ENCODE measurements at places on chromosomes 6 and 20.

- peak; percentile 21 for DNase-seq
Observed at GRCh38 chr20:51639206-51639832, 96.8 kb upstream of the NFATC2 start.

- DNase-seq, result peak; percentile 4
Observed at GRCh38 chr6:93036835-93037234, 382.5 kb downstream of the EPHA7 start.

DNA sequence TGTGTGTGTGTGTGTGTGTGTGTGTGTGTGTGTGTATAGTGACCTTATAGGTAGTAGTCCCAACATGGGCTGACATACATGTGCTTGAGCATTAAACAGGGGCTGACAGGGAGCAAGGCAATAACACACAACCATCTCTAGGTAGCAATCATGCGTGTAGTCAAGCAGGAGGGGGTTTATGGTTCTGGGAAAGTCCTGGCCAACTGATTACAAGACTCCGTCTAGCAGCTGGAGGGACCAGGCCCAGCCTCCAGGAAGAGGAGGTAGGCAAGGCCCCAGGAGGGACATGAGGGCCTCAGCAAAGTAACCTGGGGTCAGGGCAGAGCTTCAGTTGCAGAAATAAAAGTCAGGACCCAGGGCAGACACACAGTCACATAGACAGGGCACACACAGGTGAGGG is 60.6 kb upstream of the E2F3 start:
- no peak for DNase-seq

DNA sequence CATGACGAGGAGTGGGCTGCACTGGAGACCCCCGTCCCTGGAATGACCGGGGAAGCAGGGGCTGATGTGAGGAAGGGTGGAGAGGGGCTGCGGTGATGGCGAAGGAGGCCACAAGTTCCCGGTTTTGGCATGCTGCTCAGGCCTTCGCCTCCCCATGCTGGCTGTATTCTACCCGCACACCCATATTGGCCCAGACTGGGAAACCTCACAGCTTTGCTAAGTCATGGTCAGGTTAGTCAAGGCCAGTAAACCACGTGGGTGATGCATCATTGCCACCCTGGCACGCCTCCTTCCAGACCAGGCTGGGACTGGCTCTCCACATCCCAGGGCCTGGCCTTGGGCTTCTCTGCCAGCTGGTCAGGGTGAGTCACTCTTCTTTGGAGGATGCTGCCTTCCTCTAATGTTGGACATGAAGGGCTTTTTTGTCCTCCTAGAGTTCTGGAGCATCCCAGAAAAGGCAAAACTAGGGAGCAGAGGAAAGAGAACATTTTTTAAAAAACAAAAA is 53.8 kb downstream of the PCNA start:
- DNase-seq, result no peak

DNA sequence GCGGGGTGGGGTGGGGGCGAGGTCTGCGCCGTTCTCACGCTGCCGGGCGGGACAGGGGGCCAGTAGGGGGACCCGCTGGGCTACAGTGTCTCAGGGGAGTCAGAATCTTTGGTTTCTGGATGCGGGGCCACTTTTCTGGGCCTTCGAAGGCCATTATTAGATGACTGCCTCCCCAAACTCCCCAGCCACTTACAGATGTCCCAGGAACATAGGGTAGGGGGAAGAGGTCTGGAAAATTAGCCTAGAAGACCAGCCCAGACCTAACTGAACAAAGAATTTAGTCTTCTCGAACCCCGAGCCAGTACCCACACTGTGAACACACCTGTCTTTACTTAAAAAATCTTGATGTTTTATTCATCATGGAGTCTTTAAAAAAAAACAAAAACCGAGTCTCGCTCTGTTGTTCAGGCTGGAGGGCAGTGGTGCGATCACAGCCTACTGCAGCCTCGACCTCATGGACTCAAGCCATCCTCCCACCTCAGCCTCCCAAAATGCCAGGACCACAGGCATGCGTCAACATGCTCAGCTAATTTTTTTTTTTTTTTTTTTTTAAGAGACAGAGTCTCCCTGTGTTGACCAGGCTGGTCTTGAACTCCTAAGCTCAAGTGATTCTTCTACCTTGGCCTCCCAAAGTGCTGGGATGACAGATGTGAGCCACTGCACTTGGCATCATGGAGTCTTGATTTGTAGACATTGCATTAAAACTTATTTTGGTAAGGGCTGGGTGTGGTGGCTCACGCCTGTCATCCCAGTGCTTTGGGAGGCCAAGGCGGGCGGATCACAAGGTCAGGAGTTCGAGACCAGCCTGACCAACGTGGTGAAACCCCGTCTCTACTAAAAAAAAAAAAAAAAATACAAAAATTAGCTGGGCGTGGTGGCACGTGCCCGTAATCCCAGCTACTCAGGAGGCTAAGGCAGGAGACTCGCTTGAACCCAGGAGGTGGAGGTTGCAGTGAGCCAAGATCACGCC is 3.3 kb upstream of the SLC29A1 start:
- DNase-seq, result no peak

GRCh38 chr20:57004416-57004815 is 262.0 kb downstream of the BMP7 start:
- DNase-seq, result no peak

DNA sequence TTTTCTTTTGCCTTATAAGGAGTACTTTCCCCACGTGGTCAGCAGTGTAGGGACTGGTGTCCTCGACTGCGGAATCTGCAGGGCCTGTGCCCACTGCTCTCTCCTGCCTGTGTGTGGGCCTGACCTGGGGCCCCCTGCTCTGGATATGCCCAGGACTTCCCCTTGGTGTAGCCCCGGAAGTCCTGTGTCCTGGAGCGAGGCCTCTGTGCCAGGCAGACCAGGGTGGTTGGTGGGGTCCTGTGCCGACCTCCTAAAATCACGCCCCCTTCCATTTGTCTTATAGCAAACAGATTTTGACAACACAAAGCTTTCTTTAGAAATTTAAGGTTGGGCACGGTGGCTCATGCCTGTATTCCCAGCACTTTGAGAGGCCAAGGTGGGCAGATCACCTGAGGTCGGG is 64.2 kb downstream of the DLL1 start:
- no peak for DNase-seq

DNA sequence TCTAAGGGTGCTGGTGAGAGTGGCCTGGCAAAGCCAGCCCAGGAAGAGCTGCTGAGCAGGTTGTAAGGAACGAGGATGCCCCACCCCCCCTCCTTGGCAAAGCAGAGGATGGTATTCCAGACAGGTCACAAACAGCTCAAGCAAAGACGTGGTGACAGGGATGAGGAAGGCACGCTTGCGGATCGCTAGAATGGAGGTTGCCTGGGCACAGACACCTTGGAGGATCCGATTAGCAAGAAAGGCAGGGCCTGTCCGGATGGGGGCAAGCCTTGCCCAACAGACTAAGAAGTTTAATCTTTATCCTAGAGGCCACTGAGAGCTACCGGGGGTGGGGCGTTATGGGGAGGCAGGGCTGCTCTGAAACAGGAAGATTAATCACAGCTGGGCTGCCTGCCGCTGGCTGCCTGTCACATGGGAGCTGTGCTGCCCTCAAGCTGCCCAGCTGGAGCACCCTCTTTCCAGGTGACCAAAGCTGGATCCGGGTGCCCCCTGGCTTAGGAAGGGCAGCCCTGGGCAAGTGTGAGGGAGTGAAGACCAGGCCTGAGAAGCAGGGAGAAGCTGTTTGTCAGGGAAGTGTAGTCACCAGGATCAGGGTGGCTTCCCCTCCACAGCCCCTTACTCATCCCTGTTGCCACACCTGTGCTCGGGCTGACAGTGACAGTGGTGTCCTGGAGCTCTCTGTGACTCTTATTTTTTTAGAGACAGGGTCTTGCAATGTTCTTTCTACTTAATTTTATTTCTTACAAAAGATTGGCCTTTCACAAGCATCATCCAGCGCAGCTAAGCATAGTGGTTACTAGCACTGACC is 9.1 kb upstream of the MAPK13 start:
- no peak for DNase-seq

DNA sequence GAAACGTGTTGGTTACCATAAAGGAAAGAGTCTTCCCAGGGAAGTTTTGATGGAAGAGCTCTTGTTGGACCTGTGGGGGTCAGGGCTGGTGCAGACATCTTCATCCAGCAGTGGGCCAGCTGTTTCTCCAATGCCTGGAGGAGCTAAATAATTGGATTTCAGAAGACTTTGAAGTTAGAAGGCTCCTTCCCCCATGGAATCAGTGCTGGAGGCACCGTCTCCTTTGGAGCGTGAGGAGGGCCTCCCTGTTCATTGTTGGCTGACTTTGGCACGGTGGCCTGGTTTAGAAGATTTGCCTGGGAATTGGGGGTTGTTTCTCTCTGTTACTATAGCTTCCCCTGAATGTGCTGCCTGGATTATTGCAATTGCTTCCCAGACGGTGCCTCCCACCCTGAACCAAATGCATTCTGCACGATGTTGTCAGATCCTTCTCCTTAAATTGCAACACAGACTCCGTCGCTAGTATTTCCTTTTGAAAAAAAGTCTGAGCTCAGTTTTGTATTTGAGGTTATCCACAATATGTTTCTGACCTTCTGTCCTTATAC is 27.7 kb upstream of the KCNG1 start:
- no peak for DNase-seq

GRCh38 chr6:3046295-3046694 is 22.0 kb upstream of the RIPK1 start:
- no peak for DNase-seq

GRCh38 chr6:63527658-63528514 is 44.4 kb upstream of the LOC128125822 start:
- DNase-seq, result no peak

- DNase-seq, result no peak
Observed at GRCh38 chr6:136244061-136244616, 6.0 kb downstream of the MTFR2 start.

DNA sequence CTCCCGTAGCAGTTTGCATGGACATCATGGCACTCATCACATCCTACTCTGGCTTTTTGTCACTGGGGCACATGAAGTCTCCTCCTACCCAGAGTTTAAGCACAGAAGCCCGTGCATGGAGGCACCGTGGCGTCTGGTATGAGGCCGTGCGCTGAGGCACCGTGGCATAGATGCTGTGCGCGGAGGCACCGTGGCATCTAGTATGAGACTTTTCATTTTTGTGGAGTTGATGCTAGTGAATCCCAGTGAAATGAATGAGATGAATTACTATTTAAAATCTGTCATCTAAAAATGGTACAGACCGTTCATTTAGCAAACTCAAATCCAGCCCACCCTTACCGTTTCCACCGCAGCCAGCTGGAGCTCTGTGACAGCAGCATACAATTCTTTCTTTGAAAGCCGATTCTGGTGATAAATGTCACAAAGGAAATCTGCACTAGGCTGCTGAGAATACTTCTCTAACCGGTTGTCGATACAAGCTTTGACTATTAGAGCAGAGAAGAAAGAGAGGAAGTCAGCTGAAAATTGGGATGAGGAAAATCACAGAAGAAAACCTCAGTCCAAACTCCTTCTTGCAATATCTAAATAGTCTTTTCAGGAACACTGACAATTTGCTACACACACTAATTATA is 11.3 kb downstream of the CYP24A1 start:
- no peak for DNase-seq

- DNase-seq, result no peak
Observed at GRCh38 chr6:36915599-36915998, 29.8 kb downstream of the C6orf89 start.

- no peak for DNase-seq
Observed at GRCh38 chr6:89886378-89887120, 7.7 kb upstream of the GJA10 start.

DNA sequence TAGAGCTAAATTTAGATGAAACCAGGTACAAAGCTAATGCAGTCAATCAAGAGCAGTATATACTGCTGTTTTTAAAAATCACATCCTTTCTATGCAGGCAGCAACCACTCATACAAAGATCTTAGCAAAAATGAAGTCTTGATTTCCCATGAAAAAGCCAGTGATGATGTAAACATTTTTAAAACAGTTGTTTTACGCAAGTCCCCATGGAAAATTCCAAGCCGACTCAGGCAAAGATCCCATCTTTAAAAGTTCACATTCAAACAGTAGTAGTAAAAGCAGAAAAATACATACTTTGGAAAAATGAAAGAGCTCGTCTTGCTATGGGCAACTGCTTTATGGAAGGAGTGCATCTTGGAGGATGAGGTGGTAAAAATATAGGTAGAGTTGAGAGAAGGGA is 84.0 kb downstream of the RCAN2 start:
- DNase-seq, result no peak

DNA sequence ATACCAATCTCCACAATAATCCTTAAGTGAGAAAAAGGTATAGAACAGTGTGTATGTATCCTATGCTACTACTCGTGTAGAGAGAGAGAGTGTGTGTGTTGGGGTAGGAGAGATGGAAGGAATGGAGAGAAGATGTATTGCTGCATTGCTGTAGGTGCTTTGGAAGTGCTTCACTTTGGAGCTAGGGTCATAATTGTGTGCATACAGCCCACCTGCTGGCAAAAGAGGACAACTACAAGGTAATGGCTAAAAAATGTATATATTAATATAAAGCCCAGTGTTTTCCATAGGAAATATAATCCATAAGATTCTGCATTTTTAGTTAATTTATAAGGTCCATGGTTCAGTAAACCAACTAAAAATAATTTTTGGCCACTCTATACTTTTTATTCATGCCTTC is 36.1 kb downstream of the SERAC1 start:
- DNase-seq, result peak; percentile 48

Measured in NCI-H2171 (cell line).